ENCODE measurements at places on chromosomes 16 and 17. TPM values are rescaled to one million over a fixed set of nuclear protein-coding genes. Genes with fewer than 3 reads are reported as not detected.

Gene ASPHD1
- total RNA-seq = not detected

Gene PLD6
- 7.1 TPM for total RNA-seq

Gene PPY
- not detected for total RNA-seq

Gene ITGA3
- 2.3 TPM for total RNA-seq

Gene GNG13
- not detected for total RNA-seq

DNA sequence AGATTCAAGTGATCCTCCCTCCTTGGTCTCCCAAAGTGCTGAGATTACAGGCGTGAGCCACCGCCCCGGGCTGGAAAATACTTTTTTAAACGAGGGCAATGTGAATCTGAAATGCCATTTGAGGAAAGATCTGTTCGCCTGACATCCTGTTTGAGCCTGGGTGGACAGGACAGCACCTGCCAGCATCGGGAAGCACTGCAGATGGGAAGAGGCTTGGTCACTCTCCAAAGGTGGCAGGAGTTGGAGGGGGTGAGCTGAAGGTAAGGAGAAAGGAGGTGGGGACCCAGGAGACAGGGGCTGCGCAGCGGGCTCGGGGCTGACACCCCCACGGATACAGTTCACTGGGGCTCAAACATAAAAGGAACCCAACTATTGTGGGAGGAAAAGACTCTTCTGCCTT lies 3.9 kb upstream of the BIRC5 start:
- H3K36me3 ChIP-seq = no peaks in the 10 kb centered on the region
- peaks cover 13% of the 10 kb centered on the region for H3K4me1 ChIP-seq
- no peak for DNase-seq
- H3K27me3 ChIP-seq = no peaks in the 10 kb centered on the region

DNA sequence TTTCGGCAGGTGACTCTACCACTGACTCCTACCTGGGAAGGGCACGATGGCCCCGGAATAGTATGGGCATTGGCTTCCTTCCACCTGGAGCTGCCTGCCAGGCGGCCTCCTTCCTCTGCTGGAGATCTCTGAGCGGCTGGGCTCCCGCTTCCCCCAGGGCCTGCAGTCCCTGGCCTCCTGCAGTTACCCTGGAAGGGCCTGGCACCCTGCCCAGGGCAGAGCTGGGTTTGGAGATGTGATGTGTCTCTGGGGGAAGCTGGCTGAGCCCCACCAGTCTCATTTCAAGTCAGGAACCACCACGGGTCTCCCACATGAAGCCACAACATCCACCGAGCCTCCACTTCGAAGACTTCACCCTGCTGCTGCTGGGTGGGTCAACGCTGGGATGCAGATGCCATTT lies 97.9 kb downstream of the IRF8 start:
- no peak overlapping the region for H3K27ac ChIP-seq
- H3K4me3 ChIP-seq = no peak overlapping the region
- no peak for DNase-seq
- no peaks in the 10 kb centered on the region for H3K27me3 ChIP-seq

- no peak for DNase-seq
- H3K36me3 ChIP-seq = no peaks in the 10 kb centered on the region
- no peak overlapping the region for H3K4me3 ChIP-seq
- H3K27ac ChIP-seq = no peak overlapping the region
These were observed 13.8 kb upstream of the SP2 start for GRCh38 chr17:47882247-47882646.

DNA sequence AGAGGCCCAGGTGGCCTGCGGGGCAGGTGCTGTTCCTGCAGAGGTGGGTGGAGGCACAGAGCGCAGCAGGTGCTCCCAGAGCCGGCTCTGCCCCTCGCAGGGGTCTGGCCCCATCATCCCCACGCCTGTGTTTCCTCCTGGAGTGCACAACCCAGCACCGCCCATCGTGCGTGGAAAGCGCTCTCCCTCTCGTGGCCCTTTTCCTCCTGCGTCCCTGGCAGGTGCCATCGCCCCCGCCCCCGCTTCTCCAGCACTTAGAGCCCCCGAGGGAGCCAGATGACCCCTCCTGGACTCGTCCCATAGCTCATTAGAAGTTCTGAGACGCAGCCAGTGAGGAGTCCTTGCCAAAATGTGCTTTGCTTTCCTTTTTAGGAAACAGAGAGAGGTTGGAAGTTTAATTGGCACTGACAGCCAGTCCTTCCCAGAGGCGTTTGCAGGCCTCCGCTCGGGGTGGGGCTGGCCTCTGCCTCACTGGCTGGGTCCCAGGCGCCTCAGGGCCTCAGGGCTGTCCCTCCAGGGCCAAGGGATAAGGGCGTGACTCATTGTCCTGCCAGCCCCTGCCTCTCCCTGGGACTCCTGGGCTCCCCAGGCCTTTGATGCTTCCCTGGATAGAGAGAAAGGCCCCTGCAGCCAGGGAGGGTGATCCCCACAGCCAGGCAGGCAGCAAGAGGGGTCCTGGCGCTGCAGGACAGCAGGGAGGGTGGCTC lies 32.2 kb upstream of the CHMP6 start:
- DNase-seq = no peak
- no peak overlapping the region for H3K4me3 ChIP-seq
- no peak overlapping the region for H3K27ac ChIP-seq
- peaks cover 11% of the 10 kb centered on the region for H3K36me3 ChIP-seq
- no peaks in the 10 kb centered on the region for H3K27me3 ChIP-seq

- H3K4me1 ChIP-seq = no peaks in the 10 kb centered on the region
- H3K4me3 ChIP-seq = no peak overlapping the region
- peaks cover 6% of the 10 kb centered on the region for H3K27me3 ChIP-seq
- H3K27ac ChIP-seq = no peak overlapping the region
- H3K36me3 ChIP-seq = no peaks in the 10 kb centered on the region
These were observed 8.1 kb upstream of the ABCA5 start for GRCh38 chr17:69335058-69335457.

DNA sequence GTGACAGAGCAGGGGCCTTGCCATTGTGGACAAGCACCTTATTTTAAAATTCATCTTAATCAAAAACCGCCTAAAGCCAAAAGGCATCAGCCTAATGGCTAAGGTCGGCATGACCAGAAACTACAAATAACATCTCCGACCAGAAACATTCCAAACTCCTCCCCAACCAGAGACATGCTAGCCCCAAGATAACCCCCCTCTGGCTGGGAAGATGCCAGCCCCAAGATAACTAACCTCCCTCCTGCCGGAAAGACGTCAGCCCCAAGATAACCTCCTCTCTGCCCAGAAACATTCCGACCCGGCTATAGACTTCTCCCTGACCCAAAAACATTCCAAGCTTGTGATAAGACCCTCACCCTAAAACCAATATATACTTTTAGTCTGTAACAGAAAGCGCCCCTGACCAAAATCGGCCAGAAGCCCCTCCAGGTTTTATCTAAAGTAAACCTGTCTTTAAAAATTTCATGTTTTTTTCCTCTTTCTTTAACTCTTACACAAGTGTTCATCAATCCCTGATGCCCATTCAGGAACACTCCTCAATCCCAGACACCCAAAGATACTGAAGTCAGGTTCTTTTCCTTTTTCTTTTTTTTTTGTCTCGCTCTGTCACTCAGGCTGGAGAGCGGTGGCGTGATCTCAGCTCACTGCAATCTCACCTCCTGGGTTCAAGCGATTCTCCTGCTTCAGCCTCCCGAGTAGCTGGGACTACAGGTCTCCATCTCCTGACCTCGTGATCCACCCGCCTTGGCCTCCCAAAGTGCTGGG lies 32.7 kb downstream of the TLE7 start:
- no peak for DNase-seq
- no peak overlapping the region for H3K27ac ChIP-seq
- peaks cover 13% of the 10 kb centered on the region for H3K4me1 ChIP-seq
- H3K36me3 ChIP-seq = no peaks in the 10 kb centered on the region

DNA sequence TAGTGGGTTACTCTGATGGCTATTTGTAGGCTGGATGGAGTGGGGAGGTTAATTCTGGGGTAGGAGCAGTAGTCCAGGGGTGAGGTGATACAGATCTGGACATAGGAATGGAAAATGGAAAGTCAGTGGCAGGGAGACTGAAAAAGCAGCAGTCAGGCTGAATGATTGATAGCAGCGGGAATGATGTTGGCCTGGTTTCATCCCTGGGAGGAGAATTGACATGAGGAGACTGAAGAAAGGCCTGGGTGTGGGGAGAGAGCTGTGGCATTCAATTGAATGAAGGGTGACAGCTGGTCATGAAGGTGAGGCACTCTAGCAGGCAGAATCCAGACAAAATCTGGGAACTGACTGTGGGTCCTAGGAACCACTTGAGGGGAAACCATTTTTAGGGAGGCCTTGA lies 34.7 kb upstream of the CLEC18A start:
- H3K27ac ChIP-seq = no peak overlapping the region
- peaks cover 19% of the 10 kb centered on the region for H3K36me3 ChIP-seq
- H3K4me3 ChIP-seq = no peak overlapping the region
- DNase-seq = no peak
- no peaks in the 10 kb centered on the region for H3K27me3 ChIP-seq
